ENCODE measurements at places on chromosomes 7 and 10.

DNA sequence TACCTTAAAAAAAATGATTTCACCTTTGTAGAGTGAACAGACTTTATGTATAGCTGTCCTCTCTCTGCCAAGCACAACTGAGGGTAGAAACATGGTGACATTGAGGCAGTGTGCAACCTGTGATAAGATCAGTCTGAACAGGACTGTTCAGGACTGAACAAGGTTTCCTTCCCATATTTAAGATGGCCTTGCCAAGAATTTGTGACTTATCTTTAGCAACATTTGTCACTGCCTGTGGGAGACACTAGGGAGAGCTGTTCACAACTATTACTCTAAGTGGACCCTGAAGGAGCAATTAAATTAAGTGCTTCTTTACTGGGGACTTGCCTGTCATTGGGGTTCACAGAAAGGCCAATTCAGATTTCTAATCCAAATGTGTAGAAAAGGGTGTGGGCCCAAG lies 6.7 kb downstream of the OR13A1 start:
- no peak for DNase-seq

DNA sequence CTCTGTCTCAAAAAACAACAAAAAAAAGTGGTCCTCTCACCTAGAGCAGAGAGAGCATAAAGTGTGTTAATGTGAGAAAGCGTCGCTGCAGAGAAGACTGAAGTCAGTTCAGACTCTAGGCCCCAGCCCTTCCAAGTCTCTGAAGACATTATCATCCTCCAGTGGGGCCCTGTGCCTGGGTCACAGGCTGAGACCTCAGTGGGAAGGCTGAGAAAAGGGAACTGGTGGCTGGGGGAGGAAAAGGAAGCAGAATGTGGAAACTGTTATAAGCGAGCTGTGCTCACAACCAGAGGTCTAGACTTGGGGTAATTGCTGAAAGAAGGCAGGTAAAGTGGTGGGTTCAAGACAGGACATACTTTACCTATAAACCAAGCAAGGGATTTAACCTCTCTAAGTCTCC lies 4.9 kb upstream of the RRP12 start:
- no peak for DNase-seq

DNA sequence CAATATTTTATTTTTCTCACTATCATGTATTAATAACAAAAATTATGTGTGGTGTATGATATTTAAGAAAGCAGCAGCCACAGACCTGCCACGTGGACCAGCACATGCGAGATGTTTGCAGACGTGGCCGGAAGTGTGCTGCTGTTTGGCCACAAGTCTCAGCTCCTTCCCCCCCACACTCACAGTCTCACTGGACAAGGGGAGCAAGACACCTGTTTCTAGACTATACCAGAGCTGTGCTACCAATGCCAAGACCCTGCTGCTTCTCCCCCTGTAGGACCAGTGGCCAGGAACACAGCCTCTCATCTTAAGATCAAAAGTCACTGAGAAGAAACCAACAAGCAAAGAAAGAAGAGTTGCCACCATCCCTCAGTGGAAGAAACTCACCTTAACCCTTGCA lies 258.9 kb upstream of the PPP2R2D start:
- no peak for DNase-seq

DNA sequence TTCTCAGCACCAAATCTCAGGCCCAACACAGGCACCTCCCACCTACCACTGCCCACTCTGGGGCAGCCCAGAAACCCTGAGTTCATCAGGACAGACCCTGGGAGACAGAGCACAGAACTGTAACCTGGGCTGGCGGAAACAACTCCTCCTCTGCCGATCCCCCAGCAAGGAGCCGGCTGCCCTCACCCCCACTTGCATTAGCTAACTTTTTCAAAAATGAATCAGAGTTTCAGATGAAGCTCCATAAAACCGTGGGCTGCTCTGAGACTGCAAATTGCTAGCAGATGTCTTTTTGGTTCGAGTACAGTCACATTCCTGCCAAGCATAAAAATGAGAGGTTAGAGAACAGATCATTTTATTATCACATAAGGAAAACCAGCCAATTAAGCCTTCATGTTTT lies 93.4 kb upstream of the PARD3 start:
- peak; percentile 40 for DNase-seq

DNA sequence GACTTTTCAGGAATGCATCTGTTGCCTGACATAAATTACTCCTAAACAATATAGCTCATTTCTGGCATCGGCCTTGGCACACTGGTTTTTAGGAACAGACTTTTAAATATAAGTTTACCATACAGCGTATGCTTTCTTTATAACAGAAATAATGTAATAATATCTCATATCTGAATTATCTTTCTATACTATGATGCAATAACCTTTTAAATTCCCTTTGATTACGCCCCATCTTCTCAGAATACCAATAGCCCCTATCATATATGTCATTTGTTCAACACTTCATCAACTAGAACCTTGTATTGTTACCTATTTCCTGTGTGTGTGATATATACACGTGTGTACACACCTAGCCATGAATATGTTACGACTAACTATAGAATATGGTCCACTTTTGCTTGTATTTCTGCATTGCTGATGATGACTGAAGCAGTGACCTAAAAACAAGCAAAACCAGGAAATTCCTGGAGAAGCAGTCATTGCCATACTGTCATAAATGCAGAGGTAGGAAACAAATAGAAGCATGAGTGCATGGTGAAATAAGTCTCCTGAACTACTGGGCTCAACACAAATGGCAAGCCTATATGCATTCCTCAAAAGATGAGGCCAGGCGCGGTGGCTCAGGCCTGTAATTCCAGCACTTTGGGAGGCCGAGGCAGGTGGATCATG lies 618.4 kb upstream of the NRP1 start:
- peak; percentile 23 for DNase-seq

- no peak for DNase-seq
These were observed 568.7 kb downstream of the ETV1 start for GRCh38 chr7:13420726-13421125.

Data from HS-5 (cell line).